ENCODE measurements at places on chromosomes 3 and 15.
A peak's percentile ranks its signal among the peaks of the same experiment; 100 is the strongest.

- DNase-seq, result no peak
Measured at GRCh38 chr15:84922530-84922929, 38.1 kb downstream of the SLC28A1 start.

DNA sequence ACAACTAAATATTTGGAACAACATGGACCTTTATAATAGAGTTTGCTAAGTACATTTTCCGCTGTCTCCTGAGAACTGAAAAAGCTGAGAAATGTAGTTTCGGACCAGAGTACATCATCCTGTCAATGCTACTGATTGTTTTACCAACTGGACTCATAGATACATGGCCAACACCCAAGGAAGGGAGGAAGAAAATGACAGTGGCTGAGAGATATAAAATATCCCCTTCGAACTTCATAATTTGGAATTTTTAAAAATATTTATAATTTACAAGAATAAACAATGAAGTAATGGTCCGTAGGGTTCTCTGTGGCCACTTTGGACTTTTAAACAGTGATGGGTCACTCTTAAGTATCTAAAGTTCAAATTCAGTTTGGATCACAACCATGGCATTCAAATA is 1042.7 kb downstream of the MCTP2 start:
- no peak for DNase-seq

DNA sequence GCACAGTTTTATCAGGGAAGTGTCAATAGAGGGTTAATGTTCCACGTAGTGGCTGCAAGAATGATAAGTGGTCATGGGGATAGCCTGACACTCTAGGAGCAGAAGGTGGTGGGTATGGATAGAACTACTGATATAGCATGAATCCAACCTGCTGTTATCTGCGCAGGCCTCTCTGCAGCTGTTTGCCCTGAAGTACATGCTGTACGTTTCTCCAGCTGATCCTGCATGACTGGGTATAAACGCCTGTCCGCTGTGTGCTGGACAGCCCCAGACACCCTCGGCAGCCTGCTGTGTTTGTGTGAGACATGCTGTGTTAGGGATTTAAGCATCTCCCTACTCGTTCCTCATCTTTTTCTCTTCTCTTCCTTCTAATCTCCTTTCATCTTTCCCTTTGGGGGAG is 87.1 kb downstream of the LPP start:
- DNase-seq, result no peak

DNA sequence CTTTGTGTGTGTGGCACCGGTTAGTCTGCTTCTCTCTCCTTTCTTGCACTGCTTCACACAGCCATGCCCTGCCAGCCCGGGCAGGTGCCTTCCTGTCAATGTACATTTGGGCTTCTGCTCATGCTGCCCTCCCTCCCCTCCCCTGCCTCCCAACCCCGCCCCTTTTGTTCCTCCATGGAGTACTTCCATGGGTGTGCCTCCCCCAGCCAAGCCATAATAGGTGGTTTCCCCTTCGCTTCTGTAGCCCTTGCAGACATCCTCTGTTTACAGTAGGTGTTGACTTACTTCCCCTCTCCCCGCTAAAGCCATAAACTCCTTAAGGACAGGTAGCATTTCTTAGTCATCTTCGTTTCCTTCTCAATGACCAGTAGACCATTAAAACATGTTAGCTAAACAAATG is 31.8 kb upstream of the CRTC3 start:
- DNase-seq, result no peak

GRCh38 chr3:126927401-126927750 is 55.5 kb upstream of the PLXNA1 start:
- DNase-seq, result no peak

DNA sequence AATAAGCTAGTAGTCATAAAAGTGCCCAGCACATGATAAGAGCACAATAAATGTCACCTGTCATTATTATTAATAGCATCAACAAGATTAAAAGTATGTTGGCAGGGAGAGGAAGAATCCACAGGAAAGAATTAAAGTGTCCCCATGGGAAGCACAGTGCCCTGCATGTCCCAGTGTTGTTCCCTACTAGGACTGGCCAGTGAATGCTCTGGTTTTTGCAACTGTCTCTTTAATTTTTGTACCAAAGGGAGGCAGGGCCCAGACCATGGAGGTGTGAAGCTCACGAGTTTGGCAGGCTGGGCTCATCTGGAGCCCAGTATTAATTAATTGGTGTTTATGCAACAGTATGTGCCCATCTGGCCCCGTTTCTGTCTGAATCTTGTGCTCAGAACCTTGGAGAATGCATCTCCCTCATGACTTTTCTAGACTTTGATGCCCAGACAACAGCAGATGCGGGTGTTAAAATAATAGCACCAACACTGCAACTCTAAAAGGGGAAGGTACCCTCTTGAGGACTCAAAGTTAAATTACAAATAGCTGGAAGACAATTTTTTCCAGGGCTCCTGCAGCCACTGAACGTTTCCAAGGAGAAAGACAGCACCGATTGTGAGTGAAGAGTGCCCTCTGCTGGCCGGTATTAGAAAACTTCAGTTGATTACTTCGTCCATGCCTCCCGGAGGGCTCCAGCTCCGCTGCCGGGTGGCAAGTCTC is 71.9 kb upstream of the SPATA12 start:
- peak; percentile 45 for DNase-seq

GRCh38 chr15:89462198-89462912 is 34.0 kb downstream of the RHCG start:
- no peak for DNase-seq

DNA sequence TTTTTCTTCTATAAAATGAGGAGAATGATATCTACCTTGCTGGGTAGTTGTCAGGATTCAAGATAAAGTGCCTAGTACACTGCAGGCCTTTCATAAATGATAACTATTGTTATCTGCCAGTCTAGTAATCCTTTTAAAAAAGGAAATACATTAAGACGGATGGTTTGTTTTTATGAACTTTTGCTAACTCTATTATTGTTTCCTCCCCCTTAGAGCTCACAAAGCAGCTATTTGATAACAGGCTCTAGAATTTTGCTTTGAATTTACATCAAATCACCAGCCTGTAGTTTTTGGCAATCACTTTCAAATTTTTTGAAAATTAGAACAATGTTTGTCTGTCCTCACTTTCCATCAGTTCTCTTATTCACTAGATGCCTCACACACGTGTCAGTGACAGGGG is 39.8 kb downstream of the BLM start:
- DNase-seq, result no peak

DNA sequence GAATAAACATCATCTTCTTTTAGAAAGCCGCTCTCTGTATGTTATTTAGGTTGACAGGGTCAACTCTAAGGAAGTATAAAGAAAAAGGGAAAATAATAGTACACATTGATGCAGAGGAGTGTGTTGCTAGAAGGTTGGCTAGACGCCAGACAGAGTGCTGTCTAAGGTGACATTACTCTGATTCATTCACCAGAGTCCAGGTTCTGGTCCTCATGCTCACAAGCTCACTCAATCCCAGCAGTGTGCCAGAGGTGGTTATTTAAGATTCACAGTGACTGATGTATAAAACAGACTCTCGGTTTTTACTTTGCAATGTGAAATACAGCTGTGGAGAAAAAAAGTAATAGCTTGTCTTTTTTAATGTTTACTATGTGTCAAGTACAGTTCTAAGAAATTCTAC is 1.7 kb downstream of the CFAP44 start:
- DNase-seq, result no peak

DNA sequence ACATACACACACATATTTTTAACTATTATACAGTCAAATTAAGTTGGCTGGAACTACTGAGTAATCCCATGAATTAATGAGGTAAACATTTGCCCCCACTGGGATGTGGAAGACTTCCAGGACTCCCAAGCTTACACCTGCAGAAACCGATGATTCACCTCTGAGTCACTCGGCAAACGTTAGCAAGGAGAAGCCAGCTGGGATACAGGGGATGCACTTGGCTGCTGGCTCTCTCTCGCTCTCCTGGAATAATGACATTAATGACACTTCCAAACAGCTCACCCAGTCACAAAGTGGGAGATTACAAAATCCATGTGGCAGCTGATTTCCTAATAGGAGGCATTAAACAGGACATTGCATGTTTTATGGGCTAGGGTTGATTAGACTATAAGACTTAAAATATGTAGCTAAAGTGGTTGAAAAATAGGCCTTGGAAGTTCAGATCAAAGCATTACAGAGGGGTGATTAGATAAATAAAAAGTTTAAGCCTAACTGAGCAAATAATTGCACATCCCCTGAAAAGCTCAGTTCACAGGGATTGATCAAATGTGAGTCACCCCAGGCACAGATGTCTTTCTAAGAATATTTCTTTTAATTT is 500.9 kb downstream of the SOX2 start:
- no peak for DNase-seq

DNA sequence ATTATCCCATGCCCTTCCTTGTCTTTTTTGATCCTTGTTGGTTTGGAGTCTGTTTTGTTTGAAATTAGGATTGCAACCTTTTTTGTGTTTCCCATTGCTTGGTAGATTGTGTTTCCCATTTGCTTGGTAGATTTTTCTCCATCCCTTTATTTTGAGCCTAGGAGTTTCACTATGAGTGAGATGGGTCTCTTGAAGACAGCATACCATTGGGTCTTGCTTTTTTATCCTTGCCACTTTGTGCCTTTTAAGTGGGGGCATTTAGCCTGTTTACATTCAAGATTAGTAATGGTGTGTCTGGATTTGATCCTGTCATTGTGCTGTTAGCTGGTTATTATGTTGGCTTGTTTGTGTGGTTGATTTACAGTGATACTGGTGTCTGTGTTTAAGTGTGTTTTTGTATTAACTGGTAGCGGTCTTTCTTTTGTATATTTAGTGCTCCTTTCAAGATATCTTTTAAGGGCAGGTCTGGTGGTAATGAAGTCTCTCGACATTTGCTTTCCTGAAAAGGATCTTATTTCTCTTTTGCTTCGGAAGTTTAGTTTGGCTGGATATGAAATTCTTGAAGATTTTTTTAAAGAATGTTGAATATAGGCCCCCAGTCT is 70.8 kb downstream of the AKAP13 start:
- DNase-seq, result no peak

DNA sequence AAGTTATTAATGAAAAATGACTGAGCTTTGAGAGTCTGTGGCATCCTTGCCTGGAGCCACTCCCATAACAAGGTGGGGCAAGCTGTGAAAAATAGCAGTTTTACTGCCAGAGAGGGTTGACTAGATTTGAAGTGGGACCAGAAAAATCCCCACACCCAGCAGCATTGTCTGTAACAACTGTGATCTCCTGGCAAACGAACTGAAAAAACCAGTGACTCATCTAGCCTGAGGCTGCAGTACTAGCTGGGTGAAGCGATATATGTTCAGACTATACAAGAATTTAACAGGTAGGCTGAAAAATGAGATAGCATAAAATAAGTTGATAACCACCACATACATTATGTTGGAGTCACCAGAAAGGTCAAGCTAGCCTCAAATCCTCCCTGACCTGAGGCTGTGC is 64.0 kb downstream of the DPH6 start:
- DNase-seq, result no peak

DNA sequence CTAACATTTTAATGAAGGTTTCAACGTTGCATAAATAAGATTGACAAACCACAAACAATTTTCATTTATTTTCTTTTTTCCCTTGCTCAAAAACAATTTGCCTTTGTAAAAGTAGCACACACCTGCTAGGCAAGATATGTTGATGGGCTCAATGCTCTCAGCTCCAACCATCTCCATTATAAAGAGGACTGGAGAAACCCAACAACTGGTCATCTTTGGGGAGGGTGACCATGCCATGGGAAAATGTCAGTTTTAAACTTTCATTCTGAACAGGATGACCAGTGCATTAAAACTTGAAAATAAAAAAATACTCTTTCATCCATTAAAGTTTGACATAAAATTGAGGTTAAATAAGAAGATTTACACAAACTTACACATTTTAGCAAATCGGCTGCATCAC is 183.7 kb downstream of the CFAP20DC start:
- DNase-seq, result no peak

- DNase-seq, result no peak
Measured at GRCh38 chr15:69661871-69662644, 209.4 kb downstream of the RPLP1 start.

DNA sequence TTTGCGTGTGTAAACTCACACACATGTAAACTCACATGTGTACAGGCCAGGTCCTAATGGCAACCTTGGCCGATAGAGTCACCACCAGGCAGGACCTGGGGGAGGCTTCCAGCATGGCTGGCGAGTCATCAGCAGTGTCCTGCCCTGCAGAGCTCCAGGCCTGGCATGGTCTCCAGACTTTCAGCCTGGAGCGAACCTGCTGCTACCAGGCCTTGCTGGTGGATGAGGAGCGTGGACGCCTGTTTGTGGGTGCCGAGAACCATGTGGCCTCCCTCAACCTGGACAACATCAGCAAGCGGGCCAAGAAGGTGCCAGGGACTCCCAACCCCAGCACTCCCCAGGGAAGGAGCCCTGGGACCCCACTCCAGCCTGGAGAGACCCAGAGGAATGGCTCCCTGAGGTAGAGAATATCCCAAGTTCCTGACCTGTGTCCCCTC is 1.0 kb downstream of the SEMA3B start:
- DNase-seq, result no peak

DNA sequence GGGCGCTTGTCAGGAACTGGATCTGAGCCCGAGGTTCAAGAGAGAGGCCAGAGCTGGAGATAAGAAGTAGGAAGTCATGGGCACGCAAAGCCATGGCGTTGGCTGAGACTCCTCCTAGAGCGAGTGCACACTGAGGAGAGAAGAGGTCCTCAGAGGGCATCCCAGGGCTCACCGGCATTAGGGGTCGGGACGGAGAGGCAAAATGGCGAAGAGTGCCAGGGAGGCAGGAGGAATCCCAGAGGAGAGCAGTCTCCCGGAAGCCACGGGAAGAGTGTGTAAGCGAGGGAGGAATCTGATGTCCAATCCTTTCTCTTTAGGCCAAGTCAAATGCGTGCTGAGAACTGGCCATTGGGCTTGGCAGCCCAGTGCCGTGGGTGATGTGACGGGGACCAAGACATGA is 24.0 kb downstream of the EFCC1 start:
- no peak for DNase-seq

DNA sequence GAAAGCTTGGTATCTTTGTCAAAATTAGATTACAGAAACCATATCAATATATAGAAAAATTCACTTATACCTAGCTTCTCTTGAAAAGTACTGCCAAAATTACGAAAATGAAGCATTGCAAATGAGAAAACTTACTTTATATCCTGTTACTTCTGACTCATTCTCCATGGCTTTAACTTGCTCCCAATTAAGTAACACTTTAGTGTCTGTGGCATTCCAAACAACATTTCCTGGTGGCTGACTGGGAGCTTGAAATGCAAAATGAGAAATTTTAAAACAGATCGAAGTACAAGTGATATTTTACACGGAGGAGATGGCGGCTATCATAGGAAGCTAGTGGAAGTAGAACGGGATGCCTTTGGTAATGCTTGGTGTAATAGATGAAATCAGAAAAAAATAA is 347.3 kb downstream of the CNTN3 start:
- no peak for DNase-seq

GRCh38 chr3:134325061-134325705 is 49.1 kb downstream of the AMOTL2 start:
- no peak for DNase-seq

DNA sequence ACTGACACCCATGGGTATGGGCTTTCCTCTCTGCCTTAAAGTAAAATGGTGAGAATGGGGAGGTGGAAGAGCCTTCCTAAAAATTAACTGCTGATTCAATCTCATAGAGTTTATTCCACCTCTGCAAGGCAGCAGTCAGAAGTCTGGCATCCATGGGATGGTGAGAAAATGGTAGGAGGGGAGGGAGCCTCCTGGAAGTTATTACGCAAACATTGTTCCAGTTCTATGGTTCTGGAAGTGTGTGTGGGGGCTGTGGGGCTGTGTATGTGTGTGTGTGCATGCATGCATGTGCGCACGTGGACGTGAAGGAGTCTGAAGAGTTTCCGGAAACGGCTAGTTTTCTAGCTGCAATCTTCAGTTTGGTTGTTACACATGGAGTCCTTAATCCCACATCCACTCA is 177.6 kb downstream of the KCNAB1 start:
- no peak for DNase-seq

GRCh38 chr15:69615736-69616135 is 163.1 kb downstream of the RPLP1 start:
- DNase-seq, result no peak
